Common myeloid progenitor, CD34-positive (primary cell): ENCODE measurements at places on chromosomes 1 and 21.

DNA sequence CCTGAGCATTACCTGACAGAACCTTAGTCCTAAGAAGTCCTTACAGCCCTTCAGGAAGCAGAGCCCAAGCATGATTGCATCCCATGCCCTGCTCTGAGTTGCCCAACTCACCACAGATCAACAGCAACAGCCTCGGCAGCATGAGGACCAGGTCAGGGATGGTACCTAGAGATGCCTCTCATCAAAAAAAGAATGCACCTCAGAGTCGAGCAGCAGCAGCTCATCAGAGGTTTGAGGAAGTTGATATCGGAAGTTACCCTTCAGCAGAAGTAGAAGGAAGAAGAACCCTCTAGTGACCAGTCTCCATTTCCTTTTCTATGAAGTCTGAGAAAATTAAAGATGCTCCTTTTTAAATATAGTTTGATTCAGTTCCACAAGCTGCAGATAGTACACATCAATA is at the start of gene FCRL1:
Gene FCRL1, minus strand, starts transcription at position 225 of the 400 bp plus-strand sequence. Its CDS starts 83 bp downstream, at position 142.
- peak; percentile 51 for DNase-seq

- peak; percentile 66 for DNase-seq
Measured at GRCh38 chr1:37995751-37996345, 6.0 kb upstream of the SF3A3 start.

- no peak for DNase-seq
Measured at GRCh38 chr1:15765495-15766194, 7.0 kb downstream of the FBLIM1 start.

- DNase-seq = no peak
Measured at GRCh38 chr1:51285055-51285454, 45.3 kb downstream of the TTC39A start.

DNA sequence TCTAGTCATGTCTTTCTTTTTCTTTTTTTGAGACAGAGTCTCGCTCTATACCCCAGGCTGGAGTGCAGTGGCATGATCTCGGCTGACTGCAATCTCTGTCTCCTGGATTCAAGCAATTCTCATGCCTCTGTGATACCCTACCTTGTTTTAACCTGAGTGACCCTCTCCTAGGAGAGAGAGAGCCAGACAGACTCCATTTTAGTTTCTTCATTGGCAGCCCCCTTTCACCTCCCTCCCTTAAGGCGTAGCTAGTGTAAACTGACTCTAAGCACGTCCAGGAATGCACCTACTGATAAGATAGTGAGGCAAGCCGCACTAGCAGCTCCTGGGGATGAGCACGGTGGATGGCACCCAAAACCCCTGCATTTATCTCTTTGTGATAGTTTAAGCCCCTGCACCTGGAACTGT is 5.2 kb upstream of the PKNOX1 start:
- DNase-seq = no peak

GRCh38 chr1:151524736-151525135 is 13.5 kb downstream of the CGN start:
- DNase-seq = no peak

GRCh38 chr21:14977814-14978213 is 87.0 kb downstream of the NRIP1 start:
- DNase-seq = no peak

GRCh38 chr1:150529017-150529416 is 13.5 kb downstream of the FALEC start:
- DNase-seq = no peak
